Activated CD4-positive, alpha-beta memory T cell treated with anti-CD3 and anti-CD28 coated beads, Interleukin-2, amount 10 ng/mL, durations not matched to agents 7 days and 5 days (primary cell): ENCODE measurements at places on chromosomes 12 and 14. TPM values are rescaled to one million over a fixed set of nuclear protein-coding genes. Genes with fewer than 3 reads are reported as not detected.

Gene BCL2L2
- total RNA-seq = 2.1 TPM

Gene KCNMB4
- total RNA-seq = 0.33 TPM

Gene SLC25A21
- not detected for total RNA-seq

Gene FAM186B
- not detected for total RNA-seq

Gene HOTAIR
- not detected for total RNA-seq

Gene MDP1
- 13.5 TPM for total RNA-seq

Gene IAPP
- total RNA-seq = not detected

Gene ASCL1
- not detected for total RNA-seq

Gene TMEM132C
- 0.05 TPM for total RNA-seq

Gene CELA1
- total RNA-seq = not detected

Gene CD4
- 324 TPM for total RNA-seq

Gene FLRT2
- total RNA-seq = not detected

Gene SALL2
- 1.8 TPM for total RNA-seq

Gene AMDHD1
- total RNA-seq = 0.93 TPM

Gene EID3
- total RNA-seq = 3.4 TPM

Gene DACT1
- 0.81 TPM for total RNA-seq
